PC-9 (cell line): ENCODE measurements at places on chromosomes 13 and 19.

GRCh38 chr19:35978832-35979365, 16.1 kb upstream of the SDHAF1 start:
- no peaks in the 10 kb centered on the region for H3K4me1 ChIP-seq
- H3K27me3 ChIP-seq, result peaks cover 89% of the 10 kb centered on the region
- H3K4me3 ChIP-seq, result no peak overlapping the region
- DNase-seq, result no peak
- H3K27ac ChIP-seq, result no peak overlapping the region
- H3K36me3 ChIP-seq, result no peaks in the 10 kb centered on the region

DNA sequence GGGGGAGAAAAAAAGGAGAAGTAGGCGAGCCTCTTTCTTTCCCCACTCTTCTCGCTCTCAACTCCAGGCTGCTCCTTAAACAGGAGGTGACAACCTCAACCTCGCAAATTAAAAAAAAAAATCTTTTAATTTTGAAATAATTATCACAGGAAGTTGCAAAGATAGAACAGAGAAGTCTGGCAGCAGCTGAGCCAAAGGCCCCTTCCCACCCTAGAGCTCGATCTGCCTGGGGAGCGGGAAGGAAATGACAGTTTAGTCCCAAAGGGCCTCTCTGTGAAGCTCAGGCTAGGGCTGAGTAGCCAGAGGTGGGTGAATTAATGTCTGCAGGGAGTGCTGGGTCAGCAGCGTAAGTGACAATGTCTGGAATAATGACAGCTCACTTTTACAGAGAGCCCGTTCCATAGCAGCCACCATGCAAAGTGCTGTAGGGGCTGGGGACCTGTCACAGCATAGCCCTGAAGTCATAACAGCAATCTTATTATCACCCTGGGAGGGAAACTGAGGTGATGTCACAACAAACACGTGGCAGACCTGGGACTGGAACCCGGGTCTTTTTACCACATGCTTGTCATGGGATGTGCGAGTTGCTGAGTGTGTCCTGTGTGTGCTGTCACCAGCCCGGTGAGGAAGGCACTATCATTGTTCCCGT, 8.8 kb upstream of the CD22 start:
- H3K36me3 ChIP-seq, result peaks cover 20% of the 10 kb centered on the region; the same call in 1 of the 2 replicates
- H3K27me3 ChIP-seq, result no peaks in the 10 kb centered on the region
- peak overlapping the region; percentile 98 for H3K27ac ChIP-seq
- DNase-seq, result no peak
- no peak overlapping the region for H3K4me3 ChIP-seq

DNA sequence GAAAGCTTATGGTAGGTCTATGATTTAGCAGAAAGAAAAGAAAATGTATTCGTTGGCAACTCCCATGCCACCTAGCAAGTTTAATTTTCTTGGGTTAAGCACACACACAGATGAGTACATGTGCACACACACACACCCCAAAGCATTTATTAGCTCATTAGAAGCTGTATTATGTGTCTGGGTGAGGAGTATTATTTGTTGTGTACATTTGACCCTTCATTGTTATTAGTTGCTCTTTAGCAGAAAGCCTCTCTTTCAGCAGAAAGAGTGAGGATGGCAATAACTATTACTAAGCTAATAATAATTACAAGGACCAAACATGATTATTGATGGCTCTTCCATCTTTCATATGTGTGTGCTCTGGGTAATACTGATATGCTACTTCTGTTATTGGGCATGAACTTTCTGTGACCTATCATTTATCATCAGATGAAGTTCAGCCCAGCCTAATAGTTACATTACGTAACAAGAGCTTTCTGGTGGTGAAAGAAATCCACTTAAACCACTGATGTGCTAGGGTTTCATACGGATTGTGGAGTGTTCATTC, 177.4 kb upstream of the OBI1 start:
- DNase-seq, result no peak
- H3K27me3 ChIP-seq, result no peaks in the 10 kb centered on the region
- H3K4me3 ChIP-seq, result no peak overlapping the region
- H3K4me1 ChIP-seq, result no peaks in the 10 kb centered on the region

- no peaks in the 10 kb centered on the region for H3K36me3 ChIP-seq
- DNase-seq, result no peak
- H3K27ac ChIP-seq, result no peak overlapping the region
- H3K4me3 ChIP-seq, result no peak overlapping the region
- H3K4me1 ChIP-seq, result peaks cover 33% of the 10 kb centered on the region
These were observed 100.9 kb upstream of the SERP2 start for GRCh38 chr13:44272692-44273091.

GRCh38 chr13:49649963-49650312, 21.6 kb downstream of the ARL11 start:
- H3K27ac ChIP-seq, result no peak overlapping the region
- no peaks in the 10 kb centered on the region for H3K36me3 ChIP-seq
- no peak for DNase-seq

DNA sequence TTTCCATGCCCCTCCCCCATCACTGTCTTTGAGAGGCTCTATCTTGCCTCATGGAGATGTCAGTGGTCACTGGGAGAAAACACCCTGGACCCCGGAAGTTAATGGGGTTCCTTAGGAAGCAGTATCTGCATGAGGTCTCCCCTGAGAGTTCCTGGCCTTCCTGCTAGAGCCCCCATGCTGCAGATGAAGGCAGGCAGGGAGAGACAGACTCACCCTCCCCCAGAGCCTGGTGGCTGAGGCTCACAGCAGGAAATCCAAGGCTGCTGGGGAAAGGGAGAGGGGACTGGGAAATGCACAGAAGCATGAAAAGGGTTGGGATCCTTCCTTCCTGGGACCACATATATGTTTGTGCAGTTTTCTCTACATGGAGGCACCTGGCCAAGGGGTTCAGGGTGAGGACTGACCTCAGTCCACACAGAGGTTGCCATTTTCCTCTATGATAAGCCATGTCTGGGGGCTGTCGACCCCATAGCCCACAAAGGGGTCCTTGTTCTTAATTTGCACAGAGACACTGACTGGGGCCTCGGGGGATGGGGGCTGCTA, 95.4 kb downstream of the RNASEH2B start:
- no peaks in the 10 kb centered on the region for H3K36me3 ChIP-seq
- no peak for DNase-seq

DNA sequence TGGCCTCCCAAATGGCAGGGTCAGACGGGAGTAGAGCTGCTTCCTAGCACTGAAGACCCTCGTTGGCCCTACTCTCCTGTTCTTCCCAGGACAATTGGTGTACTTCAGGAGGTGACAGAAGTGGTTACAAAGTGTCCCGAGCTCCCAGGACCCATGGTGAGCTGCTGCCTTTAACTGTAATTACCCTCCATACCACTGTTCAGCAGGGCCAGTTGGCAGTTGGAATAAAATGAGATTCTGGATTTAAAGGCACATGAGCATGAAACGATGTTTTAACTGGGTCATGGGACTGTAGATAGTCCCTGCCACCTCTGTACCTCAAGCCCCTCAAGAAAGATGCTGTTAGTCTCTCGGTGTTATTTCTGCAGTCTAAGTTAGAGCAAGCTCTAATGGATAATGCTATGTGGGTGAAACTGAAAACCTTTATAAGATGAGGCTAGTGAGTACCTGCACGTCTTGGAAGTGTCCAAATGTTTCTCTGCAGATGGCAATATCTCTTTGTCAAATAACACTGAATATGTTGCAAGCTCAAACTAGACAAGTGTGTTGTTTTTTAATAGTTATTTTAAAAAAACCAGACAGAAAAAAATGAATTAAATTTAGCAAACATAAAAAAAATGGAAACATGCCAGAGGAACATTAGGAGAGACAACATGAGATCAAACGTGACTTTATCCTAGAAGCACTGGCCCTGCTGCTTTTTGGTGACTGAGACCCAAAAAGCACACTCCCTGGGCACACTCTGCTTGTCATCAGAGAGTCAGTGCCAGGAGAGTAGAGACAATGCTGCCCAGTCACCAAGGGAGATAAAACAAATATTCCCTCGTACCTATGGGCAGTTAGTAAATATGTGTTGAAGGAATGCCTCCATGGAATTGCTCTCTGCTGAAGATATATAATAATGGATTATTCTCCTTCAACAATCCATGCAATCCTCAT, 266.3 kb downstream of the LMO7 start:
- H3K36me3 ChIP-seq, result no peaks in the 10 kb centered on the region
- no peak overlapping the region for H3K27ac ChIP-seq
- no peak for DNase-seq

DNA sequence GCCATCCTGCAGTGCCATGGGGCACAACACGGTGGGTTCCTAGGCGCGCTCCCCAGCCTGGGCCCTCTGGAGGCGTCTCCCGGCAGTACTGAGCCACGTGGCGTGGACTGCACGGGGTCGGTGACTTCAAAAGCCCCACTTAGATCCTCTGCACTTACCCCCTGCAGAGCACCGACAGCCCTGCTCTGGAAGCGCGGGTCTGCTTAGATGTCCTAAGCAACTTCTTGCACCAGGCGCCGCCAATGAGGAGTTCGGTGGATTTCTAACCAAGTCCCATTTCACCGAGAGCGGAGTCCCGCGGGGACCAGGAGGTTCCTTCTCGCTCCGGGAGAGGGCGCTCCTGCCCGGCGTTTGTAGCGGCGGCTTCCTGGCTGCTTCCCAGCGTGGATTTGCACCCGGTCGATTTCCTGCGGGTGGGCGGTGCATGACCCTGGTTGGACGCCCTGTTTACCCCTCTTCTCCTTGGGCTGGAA, 25.2 kb upstream of the ZNF845 start:
- H3K27ac ChIP-seq, result no peak overlapping the region
- no peaks in the 10 kb centered on the region for H3K36me3 ChIP-seq
- H3K4me1 ChIP-seq, result no peaks in the 10 kb centered on the region
- DNase-seq, result peak; percentile 15
- H3K4me3 ChIP-seq, result no peak overlapping the region

DNA sequence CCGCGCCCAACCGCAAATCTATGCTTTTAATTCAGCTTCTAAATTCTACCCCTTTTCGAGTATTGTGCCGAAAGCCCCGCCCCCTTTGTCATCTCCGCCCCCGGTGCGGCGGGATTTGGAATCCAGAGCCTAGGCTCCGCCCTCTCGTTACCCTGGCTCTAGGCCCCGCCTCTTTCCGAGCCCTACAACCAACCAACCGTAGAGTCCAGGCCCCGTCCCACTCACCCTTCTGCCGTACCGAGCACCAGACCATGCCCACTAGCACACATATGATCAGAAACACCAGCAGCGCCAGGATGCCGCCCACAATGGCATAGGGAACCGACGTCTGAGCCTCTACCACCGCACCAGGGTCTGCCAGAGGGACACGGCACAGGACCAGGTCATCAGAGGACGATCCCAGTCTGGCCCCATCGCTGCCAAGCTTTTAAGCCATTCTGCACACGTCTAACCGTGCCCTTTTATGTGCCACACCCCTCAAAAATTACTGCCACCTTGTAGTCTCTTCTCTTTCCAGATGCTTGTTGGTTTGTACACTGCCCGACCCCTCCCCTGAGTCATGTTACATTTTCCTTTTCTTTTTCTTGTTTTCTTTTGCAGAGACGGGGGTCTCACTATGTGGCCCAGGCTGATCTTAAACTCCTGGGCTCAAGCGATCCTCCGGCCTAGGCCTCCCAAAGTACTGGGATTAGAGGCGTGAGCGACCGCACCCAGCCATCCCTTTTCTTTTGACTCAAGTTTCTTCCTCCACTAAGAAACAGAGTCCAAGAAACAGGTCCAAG, 4.7 kb upstream of the ZNF428 start:
- H3K4me1 ChIP-seq, result peaks cover 9% of the 10 kb centered on the region
- DNase-seq, result no peak
- no peak overlapping the region for H3K27ac ChIP-seq
- H3K27me3 ChIP-seq, result no peaks in the 10 kb centered on the region

DNA sequence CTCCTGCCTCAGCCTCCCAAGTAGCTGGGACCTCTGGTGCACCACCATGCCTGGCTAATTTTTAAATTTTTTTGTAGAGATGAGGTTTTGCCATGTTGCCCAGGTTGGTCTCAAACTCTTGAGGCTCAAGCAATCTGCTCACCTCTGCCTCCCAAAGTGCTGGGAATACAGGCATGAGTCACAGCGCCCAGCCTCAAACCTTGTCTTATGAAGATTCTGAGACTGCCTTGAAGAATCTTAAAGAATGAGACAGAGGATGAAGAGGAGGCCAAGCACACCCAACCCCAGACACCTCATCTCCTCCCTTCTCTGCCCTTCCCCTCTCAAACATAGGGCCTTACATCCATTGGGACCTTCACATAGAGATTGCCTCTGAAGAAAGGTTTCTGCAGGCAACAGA, 179.7 kb downstream of the ABCC4 start:
- H3K27me3 ChIP-seq, result no peaks in the 10 kb centered on the region
- no peaks in the 10 kb centered on the region for H3K36me3 ChIP-seq
- no peak for DNase-seq
- H3K4me1 ChIP-seq, result no peaks in the 10 kb centered on the region

- H3K36me3 ChIP-seq, result no peaks in the 10 kb centered on the region
- H3K27me3 ChIP-seq, result no peaks in the 10 kb centered on the region
- no peak overlapping the region for H3K4me3 ChIP-seq
- H3K27ac ChIP-seq, result no peak overlapping the region
- no peaks in the 10 kb centered on the region for H3K4me1 ChIP-seq
These were observed 41.2 kb downstream of the MIPEP start for GRCh38 chr13:23848019-23848418.

DNA sequence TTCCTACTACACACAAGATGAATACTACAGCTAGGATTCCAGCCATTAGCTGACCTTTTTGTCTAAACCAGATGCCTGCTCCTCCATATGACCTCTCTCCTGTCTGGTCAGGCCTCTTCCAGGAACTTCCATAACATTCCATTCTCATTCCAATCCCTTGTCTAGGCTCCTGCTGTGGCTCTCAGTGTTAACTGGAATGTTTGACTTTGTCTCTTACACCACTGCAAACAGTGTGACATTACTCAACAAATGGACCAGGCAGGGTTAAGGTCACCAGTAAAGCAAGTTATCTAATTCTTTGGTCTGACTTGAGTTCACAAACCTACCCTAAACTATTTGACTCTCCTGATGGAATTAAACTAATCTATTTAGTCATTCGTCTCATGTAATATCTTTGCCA, 2.1 kb upstream of the GPC6 start:
- H3K27ac ChIP-seq, result no peak overlapping the region
- no peaks in the 10 kb centered on the region for H3K36me3 ChIP-seq
- H3K4me3 ChIP-seq, result no peak overlapping the region
- DNase-seq, result peak; percentile 34

GRCh38 chr19:19062454-19063182, 1.2 kb upstream of the SLC25A42 start:
- no peak for DNase-seq
- peak overlapping the region; percentile 53; the same call in 1 of the 2 replicates for H3K4me3 ChIP-seq
- H3K36me3 ChIP-seq, result no peaks in the 10 kb centered on the region
- H3K27ac ChIP-seq, result no peak overlapping the region
- H3K27me3 ChIP-seq, result no peaks in the 10 kb centered on the region
- peaks cover 34% of the 10 kb centered on the region for H3K4me1 ChIP-seq

GRCh38 chr19:13707915-13708314, 56.4 kb upstream of the MRI1 start:
- peaks cover 70% of the 10 kb centered on the region for H3K27me3 ChIP-seq
- H3K4me1 ChIP-seq, result no peaks in the 10 kb centered on the region
- H3K27ac ChIP-seq, result no peak overlapping the region
- DNase-seq, result no peak
- no peak overlapping the region for H3K4me3 ChIP-seq
